Activated CD4-positive, alpha-beta T cell treated with anti-CD3 and anti-CD28 coated beads for 36 hours (primary cell): ENCODE measurements at places on chromosomes 1 and 21.

- no peak for DNase-seq
Measured at GRCh38 chr1:47683401-47683800, 245.6 kb downstream of the FOXD2 start.

DNA sequence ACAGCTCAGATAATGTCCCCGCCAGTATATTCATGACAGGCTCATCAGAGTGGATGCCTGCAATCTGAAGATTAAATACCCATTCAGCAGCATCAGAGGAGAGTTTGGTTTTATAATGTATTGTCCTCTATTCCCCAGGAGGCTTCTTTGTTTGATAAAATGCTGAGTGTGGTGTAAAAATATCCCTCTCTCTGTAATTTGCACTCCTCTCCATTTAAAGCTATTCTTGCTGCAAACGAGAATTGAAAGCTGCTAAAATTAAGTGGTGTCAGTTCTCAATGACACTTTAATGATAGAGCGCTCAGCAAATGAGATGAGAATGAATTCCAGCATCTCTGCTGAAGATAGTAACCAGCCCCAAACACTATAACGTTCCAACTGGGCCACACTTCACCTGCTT lies 205.7 kb upstream of the RRP15 start:
- no peak for DNase-seq

- DNase-seq: no peak
Measured at GRCh38 chr1:9013819-9014218, 12.4 kb downstream of the SLC2A7 start.

- no peak for DNase-seq
Measured at GRCh38 chr1:89022167-89022959, at the start of gene GBP3. TSS of gene GBP3 (minus strand) at chr1:89022866. CDS start at chr1:89020721, 2,145 bp downstream.

GRCh38 chr1:170732252-170732588 lies 68.3 kb downstream of the PRRX1 start:
- no peak for DNase-seq

GRCh38 chr1:114100148-114100547 lies 53.5 kb downstream of the SYT6 start:
- DNase-seq: no peak

GRCh38 chr1:196361112-196361714 lies 247.0 kb downstream of the KCNT2 start:
- DNase-seq: no peak

DNA sequence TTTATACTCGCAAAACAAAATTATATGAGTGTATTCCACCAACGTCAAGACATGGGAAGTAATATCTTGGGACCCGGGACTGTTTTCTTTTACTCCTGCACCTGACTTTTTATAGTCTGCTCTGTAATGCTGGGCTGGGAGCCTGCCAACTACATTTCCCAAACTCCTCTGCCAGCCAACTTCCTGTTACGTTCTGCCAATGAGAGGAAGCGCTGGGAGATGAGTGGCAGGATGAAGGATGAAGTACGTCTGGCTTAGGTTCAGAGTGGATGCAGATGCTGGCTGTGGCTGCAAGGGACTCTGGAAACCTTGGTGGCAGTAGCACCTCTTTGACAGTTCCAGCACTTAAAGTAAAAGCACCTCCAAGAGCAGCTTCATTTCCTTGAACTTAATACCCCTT lies 59.6 kb downstream of the USP24 start:
- no peak for DNase-seq

DNA sequence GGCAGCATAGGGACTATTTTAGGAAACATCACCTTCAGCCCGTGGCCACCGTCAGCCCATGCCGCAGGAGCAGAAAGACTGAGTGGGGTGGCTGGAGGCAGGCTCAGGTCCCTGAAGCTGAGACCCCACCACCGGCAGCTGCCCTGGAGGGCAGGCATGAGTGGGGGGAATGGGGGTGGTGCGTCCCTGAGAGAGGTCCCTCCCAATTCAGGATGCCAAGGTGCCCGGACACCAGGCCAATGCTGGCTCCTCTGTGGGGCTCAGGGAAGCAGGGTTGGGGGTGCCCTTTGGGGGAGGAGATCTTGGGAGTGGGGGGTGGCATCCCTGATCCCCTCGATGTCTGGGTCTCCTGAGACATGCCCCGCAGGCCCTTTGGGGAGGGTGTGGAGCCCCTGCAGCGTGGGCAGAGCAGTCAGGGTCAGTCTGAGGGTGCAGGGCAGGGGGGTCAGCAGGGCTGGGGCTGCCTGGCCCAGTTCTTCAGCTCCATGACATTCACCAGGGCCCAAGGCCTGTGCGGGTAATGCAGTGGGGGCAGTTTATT lies 998 bp upstream of the TTC34 start:
- peak; percentile 1 for DNase-seq

GRCh38 chr1:235073331-235073967 lies 55.2 kb downstream of the TOMM20 start:
- DNase-seq: no peak

GRCh38 chr21:40615505-40616376 lies 231.2 kb downstream of the DSCAM start:
- no peak for DNase-seq

DNA sequence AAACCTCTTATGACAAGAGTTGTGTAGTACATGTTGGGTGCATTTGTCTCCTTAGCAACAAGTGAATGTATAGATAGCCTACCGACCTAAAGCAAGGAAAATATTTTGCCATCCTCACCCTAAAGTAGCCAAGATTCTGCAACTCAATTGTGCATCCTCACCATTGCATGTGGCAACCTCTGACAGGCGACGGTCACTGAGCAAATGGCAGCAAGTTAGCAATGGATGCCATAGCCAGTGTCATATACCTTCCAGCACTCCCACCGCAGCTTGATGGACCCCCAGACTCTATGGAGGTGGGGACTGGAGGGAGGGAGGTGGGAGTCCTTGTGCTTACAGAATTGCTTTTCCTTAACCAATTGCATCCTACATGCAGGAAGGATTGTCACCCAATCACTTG lies 17.0 kb downstream of the PROX1 start:
- DNase-seq: no peak

GRCh38 chr1:206824331-206824730 lies 41.1 kb upstream of the IL20 start:
- no peak for DNase-seq

- no peak for DNase-seq
Measured at GRCh38 chr1:179046808-179047635, 21.3 kb downstream of the FAM20B start.

DNA sequence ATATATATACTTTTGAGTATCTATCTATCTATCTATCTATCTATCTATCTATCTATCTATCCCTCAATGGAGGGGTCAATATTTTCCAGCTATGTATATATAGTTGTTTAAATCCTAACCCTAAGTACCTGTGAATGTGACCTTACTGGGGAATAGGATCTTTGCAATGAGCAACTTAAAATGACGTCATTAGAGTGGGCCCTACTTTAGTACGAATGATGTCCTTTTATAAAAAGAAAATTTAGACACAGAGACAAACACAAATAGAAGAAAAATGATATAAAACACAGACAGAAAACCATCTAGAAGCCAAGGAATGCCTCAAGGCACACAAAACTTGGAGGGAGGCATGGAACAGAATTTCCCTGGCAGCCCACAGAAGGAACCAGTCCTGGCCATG lies 2283.7 kb downstream of the NCAM2 start:
- no peak for DNase-seq

DNA sequence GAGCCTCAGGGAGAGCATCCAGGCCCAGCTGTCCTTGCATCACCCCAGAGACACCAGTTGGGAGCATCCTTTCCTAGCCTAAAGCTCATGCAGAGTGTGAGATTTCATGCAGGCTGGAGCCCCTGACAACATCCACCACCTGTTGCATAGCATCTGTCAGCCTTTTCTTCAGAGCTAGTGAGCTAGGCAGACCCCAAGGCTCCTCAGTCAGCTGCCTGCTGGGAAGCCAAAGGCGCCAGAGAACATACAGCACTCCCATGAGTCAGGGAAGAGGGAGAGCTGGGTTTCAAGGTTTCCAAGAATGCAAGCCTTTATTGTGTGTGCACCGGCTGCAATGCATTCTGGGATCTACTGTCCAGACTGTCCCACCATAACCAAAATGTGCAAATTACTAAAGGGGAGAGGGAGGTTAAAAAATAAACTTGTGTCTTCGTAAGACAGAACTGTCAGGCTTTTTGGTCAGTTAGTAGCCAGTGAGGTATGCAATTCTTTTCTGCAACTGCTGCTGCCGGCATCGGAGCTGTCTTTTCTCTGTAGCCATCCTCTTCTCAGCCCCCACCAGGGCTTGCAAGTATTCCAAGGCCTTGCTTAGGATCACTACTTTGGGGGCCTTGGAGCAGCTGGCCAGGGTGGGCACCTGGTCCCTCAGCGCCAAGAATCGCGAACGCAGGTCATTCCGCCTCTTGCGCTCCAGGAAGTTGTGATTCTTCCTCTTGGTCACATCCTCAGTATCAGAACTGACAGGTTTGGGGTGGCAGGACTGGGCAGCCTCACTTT lies 4.6 kb downstream of the MYCL start:
- no peak for DNase-seq

DNA sequence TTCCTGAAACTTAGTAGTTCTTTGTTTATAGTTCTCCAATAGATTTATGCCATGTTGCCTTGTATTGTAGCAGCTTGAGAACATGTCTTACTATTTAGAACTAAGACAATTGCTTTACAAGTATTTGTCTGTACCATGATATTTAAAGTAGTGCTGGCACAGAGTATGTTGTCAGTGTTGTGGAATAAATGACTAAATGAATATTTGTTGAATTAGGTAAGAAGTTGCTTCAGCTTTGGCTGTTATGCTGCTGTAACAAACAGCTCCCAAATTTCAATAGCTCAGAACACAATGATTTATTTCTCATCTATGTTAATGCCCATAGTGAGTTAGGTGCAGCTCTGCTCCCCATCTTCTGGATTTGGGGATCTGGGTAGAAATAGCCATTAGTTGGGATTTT lies 90.2 kb upstream of the VCAM1 start:
- DNase-seq: no peak

- no peak for DNase-seq
Measured at GRCh38 chr1:54798206-54798605, 2.9 kb downstream of the TTC22 start.

- DNase-seq: no peak
Measured at GRCh38 chr21:42039470-42039901, 29.3 kb upstream of the ZBTB21 start.

DNA sequence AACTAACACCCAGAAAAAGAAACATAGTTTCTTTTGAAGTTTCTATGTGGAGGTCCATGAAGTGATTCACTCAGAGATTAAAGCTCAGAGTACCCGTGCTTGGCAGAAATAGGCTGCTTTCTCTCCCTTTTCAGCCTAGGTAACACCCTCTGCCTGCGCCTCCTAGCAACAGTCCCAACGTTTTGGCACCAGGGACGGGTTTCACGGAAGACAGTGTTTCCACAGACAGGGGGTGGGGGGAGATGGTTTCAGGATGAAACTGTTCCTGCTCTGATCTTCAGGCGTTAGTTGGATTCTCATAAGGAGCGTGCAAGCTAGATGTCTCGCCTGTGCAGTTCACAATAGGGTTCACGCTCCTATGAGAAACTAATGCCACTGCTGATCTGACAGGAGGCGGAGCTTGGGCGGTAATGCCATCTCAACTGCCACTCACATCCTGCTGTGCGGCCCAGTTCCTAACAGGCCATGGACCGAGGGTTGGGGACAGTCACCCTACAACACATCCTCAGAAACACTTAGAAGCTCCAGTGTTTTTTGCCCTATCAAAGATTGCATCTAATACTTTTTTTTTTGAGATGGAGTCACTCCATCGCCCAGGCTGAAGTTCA lies 53.2 kb downstream of the CHML start:
- DNase-seq: no peak

- DNase-seq: no peak
Measured at GRCh38 chr1:236081546-236082227, 16.8 kb upstream of the NID1 start.

- DNase-seq: no peak
Measured at GRCh38 chr1:177941976-177942375, 27.9 kb downstream of the SEC16B start.

GRCh38 chr1:226605318-226605950 lies 56.9 kb downstream of the STUM start:
- no peak for DNase-seq

DNA sequence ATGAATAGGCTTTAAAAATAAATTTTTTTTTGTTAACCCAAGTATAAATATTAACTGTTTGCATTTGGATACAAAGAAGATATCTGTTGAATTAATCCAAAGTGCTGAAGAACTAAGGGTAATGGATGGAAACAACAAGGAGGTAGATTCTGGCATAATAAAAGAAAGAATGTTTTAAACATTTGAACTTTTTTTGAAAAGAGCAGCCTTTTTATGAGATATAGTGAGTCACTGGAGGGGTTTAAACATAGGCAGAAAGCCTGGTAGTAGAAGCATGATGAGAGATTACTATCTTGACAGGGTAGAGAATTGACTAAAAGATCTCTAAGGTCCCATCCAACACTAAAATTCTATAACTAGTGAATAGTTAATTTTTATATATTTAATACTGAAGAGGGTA lies 2.7 kb downstream of the MIER1 start:
- DNase-seq: no peak

DNA sequence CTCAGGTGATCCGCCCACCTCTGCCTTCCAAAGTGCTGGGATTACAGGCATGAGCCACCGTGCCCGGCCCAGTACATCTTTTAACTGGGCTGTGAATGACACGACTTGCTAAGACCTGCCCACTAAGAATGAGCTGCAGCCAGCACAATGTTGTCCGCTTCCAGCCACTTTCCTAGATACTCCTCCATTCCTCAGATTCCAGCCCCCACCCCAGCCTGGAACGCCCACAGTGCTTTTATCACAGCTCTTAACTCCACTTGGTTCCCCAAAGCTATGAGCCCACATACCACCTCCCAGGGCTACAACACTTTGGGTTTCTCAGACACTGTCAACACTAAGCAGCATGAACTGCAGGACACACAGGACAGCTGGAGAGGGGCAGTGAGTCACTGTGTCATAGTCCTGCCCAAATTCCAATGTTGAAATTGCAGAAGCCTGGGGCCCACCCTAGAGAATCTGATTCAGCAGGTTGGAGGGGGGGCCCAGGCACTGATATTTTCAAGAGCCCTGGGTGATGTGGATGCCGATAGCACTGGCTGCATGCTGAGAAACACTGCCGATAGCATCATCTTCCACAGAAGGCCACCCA lies 58.0 kb downstream of the ACBD3 start:
- DNase-seq: no peak
